ENCODE measurements at places on chromosomes 4 and X.

- no peak for DNase-seq
Observed at GRCh38 chr4:48237996-48238645, 31.5 kb downstream of the TEC start.

GRCh38 chrX:21944136-21944615, 3.7 kb downstream of the SMS start:
- no peak for DNase-seq

DNA sequence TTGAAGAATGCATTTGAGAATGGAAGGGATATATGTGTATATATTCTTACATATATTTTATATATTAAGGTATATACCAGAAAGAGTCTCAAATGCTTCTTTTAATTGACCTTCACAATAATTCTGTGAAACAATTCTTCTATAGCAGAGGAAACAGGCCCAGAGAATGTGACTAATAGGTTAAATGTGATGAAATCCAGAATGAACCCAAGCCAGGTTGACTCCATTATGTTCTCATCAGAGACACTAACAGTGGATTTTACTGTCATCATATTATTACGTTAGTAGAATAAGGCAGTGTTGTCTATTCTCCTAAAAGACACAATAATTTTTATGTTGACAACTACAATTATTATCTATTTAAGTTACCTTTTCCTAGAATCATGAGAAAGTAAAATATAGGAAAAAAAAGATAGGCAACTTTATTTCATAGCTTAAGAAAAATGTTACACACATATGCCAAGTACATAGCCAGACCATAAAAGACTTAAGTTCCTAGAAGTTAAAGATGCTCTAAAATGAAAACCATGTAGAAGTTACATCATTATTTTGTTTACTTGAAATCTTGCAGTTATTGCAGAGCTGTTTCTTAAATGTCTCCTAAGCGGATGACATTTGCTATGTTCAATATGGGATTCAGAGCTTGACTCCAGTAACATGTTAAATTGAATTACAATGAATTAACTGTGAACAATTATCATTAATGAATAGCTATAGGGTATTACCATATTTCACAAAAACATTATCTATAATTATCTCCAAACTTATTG, 56.2 kb upstream of the ANKRD50 start:
- no peak for DNase-seq

- no peak for DNase-seq
Observed at GRCh38 chrX:131045726-131046125, 12.4 kb upstream of the ARHGAP36 start.

- no peak for DNase-seq
Observed at GRCh38 chrX:110786486-110786885, 9.1 kb downstream of the CHRDL1 start.

- DNase-seq: no peak
Observed at GRCh38 chr4:87006426-87006675, 71.5 kb downstream of the AFF1 start.

GRCh38 chr4:42710761-42711160, 53.9 kb upstream of the ATP8A1 start:
- no peak for DNase-seq

GRCh38 chr4:74540193-74540592, 95.3 kb downstream of the AREG start:
- DNase-seq: no peak

DNA sequence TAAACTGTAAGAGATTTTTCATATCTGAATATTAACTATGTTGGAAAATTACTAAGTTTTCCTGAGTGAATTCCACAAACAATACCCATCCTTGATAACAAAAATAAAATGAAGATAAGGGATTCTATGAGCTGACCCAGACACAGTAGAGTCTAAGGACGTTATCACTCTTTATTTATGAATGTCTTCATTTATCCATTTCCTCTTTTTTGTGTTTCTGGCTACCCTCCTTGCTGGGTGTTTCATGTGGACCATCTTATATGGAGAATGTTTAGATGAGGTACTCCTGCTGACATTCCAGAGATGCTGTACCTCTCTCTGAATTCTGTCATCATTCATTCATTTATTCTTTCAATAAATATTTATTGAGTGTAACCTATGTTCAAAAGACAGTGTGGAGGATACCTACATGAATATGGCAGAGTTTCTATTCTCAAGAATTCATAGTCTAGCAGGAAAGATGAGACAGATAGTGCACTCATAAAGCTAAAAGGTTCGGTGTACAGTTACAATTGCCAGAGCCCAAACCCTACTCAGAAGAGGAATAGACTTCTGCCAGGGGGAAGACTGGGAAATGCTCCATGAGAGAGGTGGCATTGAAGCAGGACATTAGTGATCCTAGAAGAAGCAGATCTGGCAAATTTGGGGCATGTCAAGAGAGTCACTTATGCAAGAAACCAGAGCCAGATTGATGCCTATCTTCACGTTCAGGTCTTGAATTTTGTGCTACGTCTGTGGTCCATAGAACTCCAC, 195.8 kb downstream of the MAML3 start:
- DNase-seq: no peak

DNA sequence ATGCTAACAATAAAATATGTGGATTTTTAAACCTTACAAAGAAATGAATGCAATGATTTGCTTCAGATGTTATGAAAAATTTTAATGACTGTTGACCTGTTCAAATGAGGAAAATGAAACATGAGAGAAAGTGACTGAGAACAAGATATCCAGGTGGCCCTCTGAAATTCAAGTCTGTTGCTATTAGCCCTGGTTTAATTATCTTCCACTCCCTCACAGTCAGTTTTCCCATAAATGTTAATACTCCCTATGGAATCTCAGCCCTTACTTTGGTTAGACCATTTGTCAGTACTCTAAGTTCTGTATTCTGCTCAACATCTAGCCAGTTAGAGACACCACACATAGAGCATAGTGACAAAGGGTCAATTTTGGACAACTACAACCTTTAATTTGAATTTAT, 327.8 kb downstream of the PDGFC start:
- DNase-seq: no peak

GRCh38 chrX:18582910-18583493, 88.9 kb downstream of the RS1 start:
- DNase-seq: no peak

- no peak for DNase-seq
Observed at GRCh38 chr4:113733685-113734084, 27.9 kb downstream of the CAMK2D start.

All from activated CD8-positive, alpha-beta memory T cell treated with anti-CD3 and anti-CD28 coated beads for 4 hours (primary cell).